ENCODE measurements at places on chromosomes 16 and 17. TPM values are rescaled to one million over a fixed set of nuclear protein-coding genes. Genes with fewer than 3 reads are reported as not detected.

Gene PIK3R6
- 0.55 TPM for total RNA-seq

- peak; percentile 95 for DNase-seq
- H3K27ac ChIP-seq, result peak overlapping the region; percentile 89
- no peaks in the 10 kb centered on the region for H3K27me3 ChIP-seq
- peak overlapping the region; percentile 28 for H3K4me3 ChIP-seq
- no peaks in the 10 kb centered on the region for H3K36me3 ChIP-seq
Observed at GRCh38 chr17:27540318-27541101, 84.3 kb downstream of the KSR1 start.

DNA sequence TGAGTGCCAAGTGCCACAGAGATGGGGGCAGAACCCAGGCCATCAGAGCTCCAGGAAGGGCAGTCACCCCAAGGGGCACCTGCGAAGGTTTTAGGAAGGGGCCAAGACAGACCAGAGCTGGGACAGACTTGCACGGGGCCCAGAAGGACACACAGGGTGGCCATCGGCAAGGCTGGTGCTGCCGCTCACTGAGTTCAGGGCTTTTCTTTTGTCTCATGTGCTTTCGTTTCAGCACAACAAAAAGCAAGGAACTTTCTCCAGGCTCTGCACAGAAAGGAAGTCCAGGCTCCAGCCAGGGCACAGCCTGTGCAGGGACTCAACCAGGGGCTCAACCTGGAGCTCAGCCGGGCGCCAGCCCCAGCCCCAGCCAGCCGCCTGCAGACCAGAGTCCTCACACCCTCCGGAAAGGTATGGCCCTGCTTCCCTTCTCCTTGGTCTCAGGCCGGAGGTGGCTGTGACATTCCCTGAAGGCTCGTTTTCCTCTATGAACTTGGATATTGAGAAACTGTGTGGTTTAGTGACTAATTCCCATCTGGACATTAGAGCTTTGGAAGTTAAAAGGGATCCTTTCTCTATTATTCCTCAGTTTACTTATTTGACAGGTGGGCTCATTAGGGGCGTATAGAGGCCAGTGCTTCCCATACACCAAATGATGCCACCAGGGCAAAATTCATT lies 37.9 kb downstream of the ELAC2 start:
- H3K4me3 ChIP-seq, result no peak overlapping the region
- no peak for DNase-seq
- no peak overlapping the region for H3K27ac ChIP-seq
- H3K4me1 ChIP-seq, result no peaks in the 10 kb centered on the region
- no peaks in the 10 kb centered on the region for H3K27me3 ChIP-seq
- H3K36me3 ChIP-seq, result no peaks in the 10 kb centered on the region

Gene CMTM3
- total RNA-seq, result 9.5 TPM

Gene RAB11FIP4
- 23.7 TPM for total RNA-seq

Gene SLC6A2
- total RNA-seq, result not detected

DNA sequence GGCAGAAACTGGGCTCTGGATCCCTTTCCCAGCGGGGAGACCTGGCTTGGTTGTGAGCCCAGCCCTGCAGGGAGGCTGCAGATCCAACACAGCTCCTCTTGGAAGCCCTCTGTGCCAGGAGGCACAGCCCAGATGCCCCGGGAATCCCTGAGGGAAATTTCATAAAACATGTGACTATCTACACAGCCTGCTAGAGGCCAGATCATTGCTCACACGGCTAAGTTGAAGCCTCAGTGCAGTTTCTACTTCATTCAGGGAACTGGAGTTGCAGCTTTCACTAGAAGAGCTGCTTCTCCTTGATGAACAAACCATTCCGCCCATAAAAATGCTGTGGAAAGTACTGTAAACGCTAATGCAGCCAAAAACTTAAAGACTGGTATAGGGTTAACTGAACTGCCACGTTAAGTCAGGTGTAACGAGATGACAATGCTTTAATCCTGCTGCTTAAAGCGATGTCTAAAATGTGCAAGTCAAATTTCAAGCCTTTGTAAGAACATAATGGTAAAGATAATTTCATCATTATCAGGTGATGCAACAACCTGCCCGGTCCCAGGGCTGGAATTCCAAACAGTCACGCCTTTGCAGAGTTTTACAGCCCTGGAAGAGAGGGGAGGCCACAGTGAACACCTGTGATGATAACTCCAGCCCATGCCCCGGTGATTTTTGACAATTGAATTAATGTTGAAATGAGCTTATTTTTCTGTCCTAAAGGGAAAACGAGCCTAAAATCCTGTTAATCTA lies 172.5 kb downstream of the ZFHX3 start:
- H3K4me1 ChIP-seq, result no peaks in the 10 kb centered on the region
- no peak overlapping the region for H3K4me3 ChIP-seq
- H3K36me3 ChIP-seq, result no peaks in the 10 kb centered on the region
- no peaks in the 10 kb centered on the region for H3K27me3 ChIP-seq
- DNase-seq, result no peak
- no peak overlapping the region for H3K27ac ChIP-seq

Gene PABPN1L
- total RNA-seq, result not detected

Gene NPIPB8
- total RNA-seq, result 0.08 TPM

DNA sequence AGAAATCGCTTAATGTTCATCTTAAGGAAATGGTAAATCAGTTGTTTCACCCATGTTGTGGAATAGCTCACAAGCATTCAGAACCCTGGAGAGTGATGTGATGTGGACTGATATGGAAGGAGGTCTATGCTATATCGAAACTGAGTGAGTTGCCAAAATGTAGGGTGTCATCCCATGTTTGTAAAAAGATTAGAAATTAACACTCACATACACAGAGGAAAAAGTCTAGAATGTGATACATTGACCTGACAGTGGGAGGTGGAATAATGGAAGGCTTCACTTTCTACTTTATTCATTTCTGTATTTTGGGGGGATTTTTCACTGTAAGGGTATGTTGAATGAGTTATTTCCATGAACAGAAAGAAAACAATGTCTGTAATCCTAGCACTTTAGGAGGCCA lies 4.7 kb upstream of the PRM1 start:
- no peak overlapping the region for H3K4me3 ChIP-seq
- no peaks in the 10 kb centered on the region for H3K36me3 ChIP-seq
- H3K27me3 ChIP-seq, result no peaks in the 10 kb centered on the region
- no peaks in the 10 kb centered on the region for H3K4me1 ChIP-seq
- no peak overlapping the region for H3K27ac ChIP-seq
- DNase-seq, result no peak

- no peak for DNase-seq
- H3K4me3 ChIP-seq, result no peak overlapping the region
- no peaks in the 10 kb centered on the region for H3K36me3 ChIP-seq
- H3K27me3 ChIP-seq, result no peaks in the 10 kb centered on the region
- no peak overlapping the region for H3K27ac ChIP-seq
Observed at GRCh38 chr17:39132192-39132610, 19.2 kb downstream of the PLXDC1 start.

DNA sequence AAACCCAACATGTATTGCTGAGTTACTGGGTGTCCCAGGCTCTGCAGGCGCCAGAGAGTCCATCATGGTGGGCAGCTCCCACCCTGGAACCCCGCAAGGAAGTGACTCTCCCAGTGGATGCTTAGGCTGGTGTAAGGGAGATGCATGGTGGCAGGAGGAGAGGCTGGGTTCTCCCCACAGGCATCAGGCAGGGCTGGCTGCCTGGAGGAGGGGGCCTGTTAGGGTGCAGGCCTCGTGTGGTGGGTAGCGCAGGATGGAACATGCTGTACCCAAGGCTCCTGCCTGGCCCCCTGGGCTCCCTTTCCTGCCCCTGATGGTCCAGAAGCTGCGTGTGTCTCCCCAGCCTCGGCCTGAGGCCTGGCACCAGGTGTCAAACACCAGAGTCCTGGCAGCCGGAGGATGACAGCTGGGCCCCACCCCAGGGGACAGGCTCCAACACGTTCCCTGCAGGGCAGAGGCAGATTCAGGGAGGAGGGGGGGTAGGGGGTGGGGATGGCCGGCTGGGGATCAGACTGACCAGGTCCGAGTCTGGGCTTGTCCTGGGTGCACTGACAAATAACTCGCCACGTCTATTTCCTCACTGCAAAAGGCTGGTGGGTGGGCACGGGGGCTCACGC lies 40.2 kb upstream of the CIBAR2 start:
- DNase-seq, result no peak
- H3K4me3 ChIP-seq, result no peak overlapping the region
- no peak overlapping the region for H3K27ac ChIP-seq
- no peaks in the 10 kb centered on the region for H3K36me3 ChIP-seq

DNA sequence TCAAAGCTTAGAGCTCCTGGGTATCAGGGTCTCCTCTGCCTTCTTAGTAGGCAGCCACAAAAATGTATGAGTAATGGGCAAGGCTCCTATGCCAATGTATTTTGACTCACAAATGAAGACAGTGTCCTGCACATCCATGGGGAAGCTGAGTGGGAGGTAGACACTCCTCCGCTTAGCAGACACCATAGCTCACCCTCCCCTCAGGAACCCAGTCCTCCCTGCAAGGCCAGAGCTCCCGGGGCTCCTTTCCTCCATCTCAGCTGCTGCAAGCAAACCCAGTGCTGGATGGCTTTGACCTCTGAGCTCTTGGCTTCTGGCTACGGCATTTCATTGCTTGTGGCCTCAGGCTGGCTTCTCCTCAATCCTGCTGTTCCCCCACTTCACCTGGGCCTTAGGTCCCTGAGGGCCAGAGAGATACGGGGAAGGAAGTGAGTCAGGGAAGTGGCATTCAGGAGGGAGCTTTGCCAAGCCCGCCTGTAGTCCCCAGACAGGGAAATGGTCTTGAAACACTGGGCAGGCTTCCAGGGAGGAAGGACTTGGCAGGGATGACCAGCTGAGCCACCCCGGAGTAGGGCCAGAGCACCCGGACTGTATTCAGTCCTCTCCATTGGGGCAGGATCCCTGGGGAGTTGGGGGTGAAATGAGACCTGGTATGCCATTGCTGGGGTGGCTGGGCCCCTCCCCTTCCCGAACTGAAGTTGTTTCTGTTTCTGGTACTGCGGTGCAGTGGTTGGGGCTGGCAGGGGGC lies 4.5 kb downstream of the ABCC3 start:
- H3K4me1 ChIP-seq, result peaks cover 44% of the 10 kb centered on the region
- H3K4me3 ChIP-seq, result no peak overlapping the region
- H3K27ac ChIP-seq, result peak overlapping the region; percentile 85
- peak; percentile 98 for DNase-seq
- H3K36me3 ChIP-seq, result no peaks in the 10 kb centered on the region

DNA sequence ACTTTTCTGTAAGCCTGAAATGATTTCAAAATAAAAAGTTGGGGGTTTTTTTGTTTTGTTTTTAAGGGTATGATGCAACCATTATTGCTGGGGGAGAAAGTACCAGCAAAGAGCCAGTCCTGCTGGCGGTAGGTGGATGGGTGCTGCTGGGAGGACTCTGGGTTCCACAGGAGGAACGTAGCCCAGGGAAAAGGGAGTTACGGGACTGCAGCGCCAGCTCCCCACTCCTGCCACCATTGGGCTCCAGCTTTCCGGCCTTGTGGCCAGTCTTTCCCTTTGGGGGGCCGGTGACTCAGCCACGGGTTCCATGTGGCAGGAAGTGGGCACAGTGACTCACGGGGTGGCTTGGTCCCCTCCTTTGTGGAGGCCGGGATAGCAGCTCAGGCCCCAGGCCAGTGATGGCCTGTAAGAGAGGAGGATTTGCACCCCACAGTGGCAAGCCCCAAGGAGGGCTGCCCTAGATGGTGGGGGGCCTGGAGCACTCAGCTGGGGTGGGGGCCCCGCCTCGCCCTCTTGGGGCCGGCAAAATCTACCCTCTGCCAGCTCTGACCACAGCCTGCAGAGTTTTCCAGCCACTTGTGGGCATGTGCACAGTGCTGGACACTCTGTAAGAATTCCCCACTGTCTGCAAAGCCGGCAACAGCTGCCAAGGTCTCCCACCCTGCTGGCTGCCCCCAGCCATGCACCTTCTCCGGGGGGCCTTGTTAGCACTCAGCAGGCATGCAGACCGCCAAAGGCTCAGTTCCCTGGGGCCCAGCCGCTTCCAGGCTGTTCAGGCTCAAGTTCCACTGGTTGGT lies 30.4 kb downstream of the SOCS3 start:
- H3K36me3 ChIP-seq, result no peaks in the 10 kb centered on the region
- no peak for DNase-seq
- H3K27ac ChIP-seq, result no peak overlapping the region

Gene SULT1A3
- 4.9 TPM for total RNA-seq

Gene PRR29
- not detected for total RNA-seq

DNA sequence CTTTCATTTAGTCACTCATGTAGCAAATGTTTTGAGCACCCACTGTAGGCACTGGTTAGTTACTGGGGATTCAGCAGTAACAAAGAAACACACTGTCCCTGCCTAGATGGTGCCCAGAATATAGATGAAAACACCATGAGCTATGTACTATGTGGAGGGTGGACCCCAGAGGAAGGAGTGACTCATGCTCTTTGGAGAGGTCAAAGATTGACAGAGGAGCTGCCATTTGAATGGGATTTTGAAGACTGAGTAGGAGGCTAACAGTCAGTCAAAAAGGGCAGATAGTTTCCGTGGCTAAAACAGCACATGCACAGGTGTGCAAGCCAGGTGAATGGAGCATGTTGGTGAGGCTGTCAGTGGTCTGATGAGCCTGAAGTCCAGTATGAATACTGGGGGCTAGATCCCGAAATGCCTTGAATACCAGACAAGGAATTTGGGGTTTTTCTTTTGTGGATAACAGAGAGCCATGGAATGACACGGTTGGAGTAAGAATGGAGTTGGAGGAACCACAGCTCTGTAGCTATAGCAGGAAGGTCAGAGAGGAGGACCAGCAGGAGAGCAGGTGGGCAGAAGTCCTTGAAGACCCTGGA lies 6.1 kb downstream of the IL21R start:
- no peak for DNase-seq
- H3K4me1 ChIP-seq, result no peaks in the 10 kb centered on the region
- H3K27me3 ChIP-seq, result no peaks in the 10 kb centered on the region
- H3K4me3 ChIP-seq, result no peak overlapping the region
- no peak overlapping the region for H3K27ac ChIP-seq

DNA sequence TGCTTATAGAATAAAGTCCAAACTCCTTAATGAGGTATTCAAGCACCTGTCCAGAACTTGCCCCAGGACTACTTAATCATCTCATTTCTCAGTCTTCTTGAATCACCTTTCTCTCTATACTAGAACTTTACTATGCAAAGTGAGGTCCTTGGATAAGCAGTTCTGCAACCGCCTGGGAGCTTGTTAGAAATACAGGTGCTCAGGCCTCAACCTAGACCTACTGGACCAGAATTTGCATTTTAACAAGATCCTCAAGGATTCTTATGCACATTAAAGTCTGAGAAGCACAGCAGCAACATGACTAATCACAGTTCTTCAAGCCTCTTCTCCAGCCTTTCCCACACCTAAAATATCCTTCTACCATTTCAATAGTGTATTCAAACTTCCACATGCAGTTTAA lies 61.7 kb downstream of the GRB7 start:
- no peaks in the 10 kb centered on the region for H3K36me3 ChIP-seq
- H3K27me3 ChIP-seq, result no peaks in the 10 kb centered on the region
- no peak for DNase-seq
- no peak overlapping the region for H3K27ac ChIP-seq
- no peaks in the 10 kb centered on the region for H3K4me1 ChIP-seq
- no peak overlapping the region for H3K4me3 ChIP-seq

DNA sequence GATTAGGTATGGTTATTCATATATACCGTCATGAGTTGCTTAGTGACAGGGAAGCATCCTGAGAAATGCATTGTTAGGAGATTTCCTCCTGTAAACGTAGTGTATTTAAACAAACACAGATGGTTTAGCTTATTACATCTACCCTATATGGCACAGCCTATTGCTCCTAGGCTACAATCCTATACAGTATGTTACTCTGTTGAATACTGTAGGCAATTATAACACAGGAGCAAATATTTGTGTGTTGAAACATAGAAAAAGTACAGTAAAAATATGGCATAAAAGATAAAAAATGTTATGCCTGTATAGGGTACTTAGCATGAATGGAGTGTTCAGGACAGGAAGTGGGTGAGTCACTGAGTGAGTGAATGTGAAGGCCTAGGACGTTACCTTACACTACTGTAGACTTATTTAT lies 157.7 kb downstream of the CDH11 start:
- H3K27ac ChIP-seq, result no peak overlapping the region
- no peak overlapping the region for H3K4me3 ChIP-seq
- no peak for DNase-seq
- no peaks in the 10 kb centered on the region for H3K4me1 ChIP-seq
- H3K27me3 ChIP-seq, result no peaks in the 10 kb centered on the region

Gene ERBB2
- 38.7 TPM for total RNA-seq
